NCI-H748 treated with DMSO at 0.1 percent for 48 hours (cell line): ENCODE measurements at places on chromosomes 7 and 10.

DNA sequence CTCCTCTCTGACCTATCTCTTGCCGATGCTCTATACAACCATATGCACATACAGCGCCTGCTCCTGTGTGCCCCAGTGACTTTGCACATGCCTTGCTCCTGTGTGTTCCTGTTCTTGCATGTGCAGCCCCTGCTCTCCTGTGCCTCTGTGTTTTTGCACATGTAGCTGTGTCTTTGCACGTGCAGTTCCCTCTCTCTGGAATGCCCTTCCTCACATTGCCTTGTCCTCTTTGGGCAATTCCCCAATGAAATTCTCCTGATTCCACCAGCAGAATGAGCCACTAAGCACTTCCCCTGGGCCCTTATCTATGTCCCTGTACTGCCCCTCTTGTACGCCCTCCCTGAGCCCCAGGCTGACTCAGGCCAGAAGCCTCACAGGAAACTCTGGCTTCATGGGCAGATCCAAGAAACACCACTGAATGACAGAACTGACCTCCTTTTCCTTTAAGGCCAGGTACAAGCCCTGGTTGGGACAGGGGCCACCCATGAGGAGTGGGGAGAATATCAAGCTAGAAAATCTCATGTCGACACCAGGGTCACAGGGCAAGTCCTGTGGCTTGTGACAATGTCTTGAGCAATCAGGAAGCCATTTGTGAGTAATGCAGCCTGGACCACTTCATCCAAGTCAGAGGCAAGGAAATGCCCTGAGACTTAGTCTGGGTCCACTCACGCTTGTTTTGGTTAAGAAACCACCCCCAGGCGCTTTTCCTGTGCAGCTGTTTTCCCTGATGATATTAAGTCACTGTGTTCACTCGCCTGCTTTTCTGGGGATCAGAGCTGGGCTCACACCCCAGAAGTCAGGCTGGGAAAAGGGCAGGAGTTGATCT, 1.9 kb upstream of the ARHGAP22 start:
- DNase-seq = no peak

DNA sequence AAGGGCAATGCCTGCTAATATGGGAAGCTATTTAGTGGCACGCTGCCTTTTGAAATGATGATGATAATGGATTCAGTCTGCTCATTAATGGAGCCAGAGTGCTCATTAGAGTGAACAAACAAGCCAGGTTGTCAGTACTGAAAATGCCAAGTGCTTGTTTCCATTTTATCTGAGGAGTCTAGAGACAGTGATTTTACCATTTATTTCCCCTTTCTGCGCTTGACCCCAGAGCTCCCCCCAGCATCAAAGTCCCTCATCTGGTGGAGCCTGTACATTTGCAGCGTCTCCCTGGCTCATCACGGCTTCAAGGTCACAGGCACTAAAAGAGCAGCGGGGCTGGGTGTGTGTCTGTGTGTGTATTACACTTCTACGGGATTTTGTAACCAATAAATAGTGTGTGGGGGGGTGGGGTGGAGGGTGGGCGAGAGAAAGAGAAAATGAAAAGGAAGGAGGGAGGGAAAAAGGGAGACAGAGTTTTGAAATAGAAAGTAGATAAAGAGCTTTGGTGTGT, 553.8 kb downstream of the TFEC start:
- DNase-seq = peak; percentile 93

DNA sequence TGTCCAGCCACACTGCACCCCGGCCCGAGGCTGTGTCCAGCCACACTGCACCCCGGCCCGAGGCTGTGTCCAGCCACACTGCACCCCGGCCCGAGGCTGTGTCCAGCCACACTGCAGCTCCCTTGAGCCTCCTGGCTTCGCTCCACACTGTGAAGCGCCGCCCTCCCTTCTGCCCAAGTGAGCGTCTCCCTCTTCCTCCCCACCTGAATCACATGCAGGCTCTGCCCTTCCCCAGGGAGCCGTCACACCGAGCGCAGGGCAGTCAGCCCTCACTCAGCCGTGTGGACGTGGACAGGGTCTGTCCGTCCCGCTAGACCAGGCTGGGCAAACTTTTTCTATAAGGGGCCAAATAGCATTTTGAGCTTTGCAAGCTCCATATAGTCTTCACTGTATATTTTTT, 27.6 kb downstream of the CFAP46 start:
- DNase-seq = no peak

DNA sequence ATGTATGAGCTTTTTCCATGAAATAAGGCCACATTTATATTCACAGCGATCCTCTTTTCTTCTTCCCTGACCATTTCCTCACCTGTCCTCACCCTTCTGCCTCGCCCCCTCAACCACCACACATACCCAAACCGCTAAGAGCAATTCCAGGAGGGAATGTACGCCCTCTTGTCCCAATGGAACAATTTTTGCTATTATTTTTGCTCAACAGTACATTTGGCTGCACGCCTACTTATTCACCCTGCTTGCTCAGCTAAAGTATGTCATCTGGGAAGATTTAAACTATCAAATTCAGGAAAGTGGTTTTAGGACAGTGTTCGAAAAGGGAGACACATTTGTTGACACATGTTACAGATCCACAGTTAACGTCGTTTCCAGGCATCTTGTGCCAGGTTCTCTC, 252.7 kb downstream of the NEBL start:
- no peak for DNase-seq

- no peak for DNase-seq
Measured at GRCh38 chr7:5143935-5144903, 45.8 kb upstream of the WIPI2 start.

- no peak for DNase-seq
Measured at GRCh38 chr7:26440233-26441001, 148.8 kb downstream of the SNX10 start.

- peak; percentile 35 for DNase-seq
Measured at GRCh38 chr7:78074713-78075112, 276.1 kb downstream of the PHTF2 start.

- no peak for DNase-seq
Measured at GRCh38 chr7:24939416-24939815, 40.6 kb downstream of the OSBPL3 start.

DNA sequence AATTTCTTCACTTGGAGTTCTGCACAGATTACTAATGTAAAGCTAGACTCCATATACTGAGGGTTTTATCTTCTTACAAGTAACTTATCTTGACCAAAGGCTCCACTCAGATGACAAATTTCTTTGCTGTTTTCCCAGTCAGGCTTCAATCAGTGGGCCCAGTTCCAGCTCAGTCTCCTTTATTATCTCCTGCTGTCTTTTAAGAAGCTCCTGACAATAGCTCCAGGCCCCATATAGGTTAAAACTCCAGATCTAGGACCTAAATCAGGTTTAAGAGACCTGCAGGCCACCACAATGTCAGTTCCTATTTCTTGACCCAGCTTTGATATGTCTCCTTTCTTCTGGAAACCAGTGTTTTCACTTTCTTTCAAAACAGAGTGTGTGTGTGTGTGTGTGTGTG, 165.2 kb downstream of the RELN start:
- no peak for DNase-seq
